Jurkat, Clone E6-1 (cell line): ENCODE measurements at places on chromosomes 12 and 14.

DNA sequence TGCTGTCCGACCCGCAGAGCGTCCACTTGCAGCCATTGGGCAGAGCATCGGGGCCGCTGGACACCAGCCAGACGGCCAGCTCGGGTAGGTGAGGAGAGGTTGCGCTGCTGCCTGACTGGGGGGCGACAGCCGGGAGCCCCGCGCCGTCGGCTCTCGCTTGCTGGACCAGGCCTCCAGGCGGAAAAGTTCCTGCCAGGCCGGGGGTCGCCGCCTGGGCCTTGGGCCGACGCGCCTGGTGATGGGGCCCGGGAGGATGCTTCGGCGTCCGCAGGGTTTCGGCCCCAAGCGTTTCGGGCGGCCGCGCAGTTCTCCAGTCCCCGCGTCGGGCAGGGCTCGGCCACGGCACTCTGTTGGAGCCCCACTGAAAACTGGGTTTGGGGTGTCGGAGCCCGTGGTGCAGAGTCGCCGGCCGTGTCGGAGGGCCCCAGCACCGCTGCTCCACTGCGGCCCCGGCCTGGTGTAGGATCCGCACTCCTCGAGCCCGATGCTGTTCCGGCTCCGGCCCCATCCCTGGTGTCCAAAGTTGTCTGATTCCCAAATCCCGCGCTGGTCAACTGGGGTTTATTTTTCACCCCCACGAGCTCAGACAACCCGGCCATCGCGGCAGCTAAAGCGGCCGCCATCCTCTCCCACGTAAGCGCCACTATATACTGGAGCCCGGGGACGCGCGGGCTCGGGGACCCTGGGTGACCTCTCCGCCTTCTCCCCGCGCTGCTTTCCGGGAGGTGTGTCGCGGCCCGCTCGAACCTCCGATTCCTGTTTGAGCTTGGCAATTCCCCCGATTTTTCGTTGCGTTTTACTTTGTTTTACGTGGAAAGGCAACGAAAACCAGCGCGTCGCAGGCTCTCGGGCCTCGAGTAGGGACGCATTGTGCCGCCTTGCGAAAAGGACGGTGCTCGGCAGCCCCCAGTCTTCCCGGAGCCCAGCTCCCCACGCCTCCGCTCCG lies 872 bp downstream of the VSX2 start:
- DNase-seq = no peak

- DNase-seq = no peak
Measured at GRCh38 chr14:87601036-87601435, 391.9 kb downstream of the GALC start.

DNA sequence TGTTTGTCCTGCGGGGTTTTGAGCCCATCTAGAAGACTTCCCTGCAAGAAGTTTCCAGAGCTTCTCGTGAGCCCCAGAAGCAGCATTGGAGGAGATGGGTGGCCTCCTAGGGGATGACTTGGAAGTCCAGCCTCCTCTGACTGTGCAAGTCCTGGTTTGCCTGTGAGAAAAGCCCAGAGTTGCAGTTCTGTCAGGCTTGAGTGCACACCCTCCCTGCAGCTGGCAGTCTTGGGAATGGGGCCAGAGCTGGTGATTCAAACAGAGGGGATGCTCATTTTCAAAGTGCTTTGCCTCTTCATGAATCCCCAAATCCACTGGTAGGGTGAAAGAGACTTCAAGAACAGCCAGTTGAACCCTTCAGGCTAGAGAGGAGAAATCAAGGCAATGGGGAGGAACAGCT lies 3.9 kb upstream of the PPP1R1A start:
- no peak for DNase-seq

DNA sequence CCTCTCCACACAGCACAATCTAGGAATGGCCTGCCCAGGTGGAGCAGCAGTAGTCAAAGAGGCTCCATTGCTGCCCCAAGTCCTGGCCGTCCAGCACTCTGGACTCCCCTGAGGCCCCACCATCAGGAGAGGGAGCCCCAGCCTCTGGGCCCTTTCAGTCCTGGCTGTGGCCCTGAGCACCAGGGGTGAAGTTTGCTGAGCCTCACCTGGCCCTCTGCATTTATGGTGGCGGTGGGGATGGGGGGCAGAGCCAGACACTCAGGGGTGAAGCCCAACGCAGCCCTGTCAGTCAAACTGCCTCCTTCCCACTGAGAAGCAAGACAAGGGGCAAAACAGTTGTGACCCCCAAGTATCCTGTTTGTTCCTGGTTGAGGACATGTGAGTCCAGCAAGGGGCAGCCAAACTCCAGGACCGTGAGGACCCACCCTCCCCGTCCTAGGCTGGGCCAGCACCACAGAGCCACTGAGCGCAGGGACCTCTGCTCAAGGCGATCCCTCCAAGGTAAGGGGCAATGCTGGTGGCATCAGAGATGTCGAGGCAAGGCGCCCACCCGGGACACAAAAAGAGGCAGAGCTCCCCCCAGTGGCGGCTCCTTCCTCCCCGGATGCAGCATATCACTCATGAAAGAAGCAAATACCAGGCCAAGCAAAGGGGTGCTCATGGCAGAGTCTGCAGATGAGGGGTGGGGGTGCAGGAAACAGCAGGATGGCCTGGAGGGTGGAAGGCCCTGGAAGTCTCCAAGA lies 4.8 kb upstream of the AMN start:
- peak; percentile 39 for DNase-seq

DNA sequence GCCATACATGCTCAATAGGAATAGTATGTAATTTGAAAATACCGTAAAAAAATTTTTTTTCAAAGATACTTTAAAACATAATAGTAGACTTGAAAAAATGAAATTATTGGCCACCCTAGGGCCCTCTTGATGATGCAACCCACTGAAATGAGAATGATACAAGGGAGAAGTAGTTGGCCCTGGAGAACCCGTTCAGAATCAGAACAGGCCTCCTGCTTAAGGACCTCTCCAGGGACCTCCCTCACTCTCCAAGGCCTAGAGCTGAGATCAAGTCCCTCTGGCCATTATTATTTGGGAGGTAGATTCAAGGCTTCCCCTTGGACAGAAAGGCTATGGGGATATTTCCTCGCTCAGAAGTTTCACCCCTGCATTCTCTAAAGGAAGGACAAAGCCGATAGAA lies 11.9 kb downstream of the LALBA start:
- no peak for DNase-seq

DNA sequence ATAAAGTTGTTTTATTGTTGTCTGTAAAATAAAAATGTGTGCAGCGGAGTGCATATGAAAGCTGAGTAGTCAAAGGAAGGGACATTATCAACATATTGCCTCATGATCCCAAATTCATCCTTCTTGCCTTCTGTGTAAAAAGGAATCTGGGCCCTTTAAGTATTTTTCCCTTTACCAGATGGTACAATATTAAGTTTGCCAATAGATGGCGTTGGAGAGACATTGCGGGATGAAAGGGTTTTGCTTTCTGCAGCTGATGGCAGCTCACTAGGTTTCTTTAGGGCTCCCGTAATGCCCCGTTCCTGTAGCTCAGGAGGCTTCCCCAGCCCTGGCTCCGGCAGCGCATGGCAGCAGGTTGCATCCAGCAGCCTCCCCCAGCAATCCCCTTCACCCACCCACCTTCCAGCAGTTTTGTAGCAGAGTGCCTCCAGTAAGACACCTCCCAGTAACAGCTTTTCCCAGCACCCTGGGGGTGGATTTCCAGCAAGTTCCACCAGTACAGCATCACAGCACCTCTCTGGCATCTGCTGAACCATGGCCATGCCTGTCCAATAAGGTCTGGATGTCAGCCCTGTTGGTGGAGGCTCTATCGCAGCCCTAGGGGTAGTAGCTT lies 354.4 kb downstream of the MED13L start:
- DNase-seq = peak; percentile 38

DNA sequence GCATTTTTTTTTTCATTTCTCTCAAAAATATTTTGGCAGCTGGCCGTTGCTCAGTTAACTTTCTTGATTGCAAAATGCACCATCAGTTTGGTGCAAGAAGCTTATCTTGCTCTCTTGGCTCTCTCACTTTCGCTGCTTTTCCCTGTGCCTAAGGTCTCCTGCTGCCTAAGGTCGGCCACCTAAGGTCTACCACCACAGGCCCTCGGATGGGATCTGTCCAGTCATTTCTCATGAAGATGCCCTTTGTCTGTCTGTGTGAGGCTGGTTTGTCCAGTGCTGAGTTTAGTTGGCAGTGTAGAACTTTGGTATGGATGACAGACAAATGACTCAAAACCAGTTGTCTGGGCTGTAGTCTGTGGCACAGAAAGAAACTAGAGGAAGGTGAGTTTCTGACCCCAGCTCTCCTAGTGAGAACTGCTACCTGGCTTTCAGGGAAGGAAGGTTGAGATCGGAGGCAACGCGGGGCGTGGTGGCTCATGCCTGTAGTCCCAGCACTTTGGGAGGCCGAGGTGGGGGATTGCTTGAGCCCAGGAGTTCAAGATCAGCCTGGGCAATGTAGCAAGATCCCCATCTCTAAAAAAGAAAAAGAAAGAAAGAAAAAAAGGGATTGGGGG lies 2.6 kb downstream of the MLXIP start:
- DNase-seq = no peak

DNA sequence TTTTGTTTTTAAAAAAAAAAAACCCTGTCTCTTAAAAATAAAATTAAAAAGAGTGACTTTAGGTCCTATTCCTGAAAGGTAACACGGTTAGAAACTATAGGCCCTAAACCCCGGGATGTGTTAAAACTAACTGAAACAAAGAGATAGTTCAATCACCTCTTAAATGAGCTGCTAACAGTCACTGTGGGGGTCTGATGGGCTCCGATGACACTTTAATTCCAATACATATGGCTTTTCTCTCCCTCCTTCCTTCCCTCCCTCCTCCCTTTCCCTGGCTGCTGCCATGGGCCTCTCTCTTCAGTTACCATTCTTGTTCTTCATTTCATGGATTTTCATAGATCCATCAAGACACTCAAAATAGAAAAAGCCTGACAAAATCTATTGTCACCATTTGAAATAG lies 76.6 kb downstream of the RNF34 start:
- DNase-seq = no peak
